ENCODE measurements at places on chromosomes 7 and 10.

DNA sequence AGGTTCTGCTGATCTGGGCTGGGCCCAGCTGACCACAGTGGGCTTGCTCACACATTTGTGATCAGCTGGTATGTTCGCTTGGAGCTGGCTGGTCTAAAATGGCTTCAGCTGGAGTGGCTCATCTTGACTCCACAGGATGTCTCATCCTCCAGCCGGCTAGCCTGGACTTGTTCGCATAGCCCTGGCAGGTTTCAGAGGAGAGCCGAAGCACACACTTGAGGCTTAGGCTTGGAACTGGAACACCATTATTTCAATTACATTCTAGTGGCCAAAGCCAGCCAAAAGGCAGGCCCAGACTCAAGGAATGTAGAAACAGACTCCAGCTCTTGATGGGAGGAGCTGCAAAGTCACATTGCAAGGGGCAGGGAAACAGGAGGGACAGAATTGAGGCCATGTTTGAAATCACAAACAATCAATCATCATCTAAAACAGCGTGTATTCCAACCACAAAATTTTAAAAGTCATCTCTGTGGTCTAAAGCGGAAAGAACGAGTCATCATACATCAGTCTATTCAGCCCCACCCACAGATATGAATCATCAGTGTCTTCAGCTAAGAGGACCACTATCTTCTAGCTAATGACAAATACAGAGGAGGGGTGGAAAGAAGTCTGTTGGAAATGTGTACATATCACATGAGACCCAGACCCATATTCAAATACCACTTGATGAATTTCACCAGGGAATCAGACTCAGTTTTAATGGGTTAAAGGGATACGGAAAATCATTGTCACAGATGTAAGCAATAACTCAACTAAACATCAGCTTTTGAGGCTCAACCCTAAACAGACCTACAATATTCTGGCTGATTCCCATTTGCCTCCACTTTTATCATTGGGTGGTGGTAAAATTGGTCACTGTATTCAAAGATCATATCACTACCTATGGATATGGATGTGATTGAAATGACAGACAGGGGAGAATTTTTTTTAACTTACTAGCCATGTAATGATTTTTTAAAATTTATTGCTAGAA, 139.0 kb upstream of the MKLN1 start:
- DNase-seq, result peak; percentile 99

DNA sequence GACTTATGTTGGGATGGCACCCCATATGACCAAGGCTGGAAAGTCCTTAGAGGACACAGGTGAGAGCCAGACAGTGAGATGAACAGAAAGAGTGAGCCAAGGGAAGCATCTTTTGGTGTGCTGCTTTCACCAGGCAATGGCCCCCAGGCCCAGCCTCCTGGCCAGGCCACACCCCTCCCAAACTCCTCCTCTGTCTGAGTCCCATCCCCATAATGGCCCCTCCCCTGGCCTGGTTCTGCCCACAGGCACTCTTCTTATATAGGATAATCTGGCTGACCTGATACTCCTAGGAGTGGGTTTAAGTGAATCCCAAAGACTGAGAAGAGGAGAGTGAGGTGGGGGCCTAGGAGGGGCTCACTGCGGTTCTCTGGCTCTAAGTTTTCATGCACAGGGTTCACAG, 252.5 kb downstream of the RPS24 start:
- no peak for DNase-seq

GRCh38 chr10:75742355-75742754, 310.9 kb downstream of the LRMDA start:
- DNase-seq, result no peak

DNA sequence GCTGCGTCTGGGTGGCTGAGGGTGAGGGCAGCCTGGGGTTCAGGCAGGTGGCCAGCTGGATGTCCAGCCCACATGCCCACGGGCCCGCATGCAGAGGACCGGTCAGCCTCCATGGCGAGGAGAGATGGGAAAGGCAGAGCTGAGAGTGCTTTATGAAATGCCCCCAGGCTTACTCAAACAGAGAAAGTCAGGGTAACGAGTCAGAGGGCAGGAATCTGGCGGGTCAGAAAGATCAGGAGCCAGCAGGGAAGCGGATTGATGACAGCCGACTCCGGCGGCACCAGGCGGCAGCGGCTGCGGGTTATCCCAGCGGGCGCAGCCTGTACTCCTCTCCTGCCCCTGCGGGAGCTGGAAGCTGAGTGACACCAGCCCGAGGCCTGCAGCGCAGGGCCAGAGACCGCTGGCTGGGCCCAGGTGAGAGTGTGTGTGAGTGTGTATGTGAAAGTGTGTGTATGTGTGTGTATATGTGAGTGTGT, 13.4 kb downstream of the SLC13A4 start:
- DNase-seq, result peak; percentile 64

- no peak for DNase-seq
These were observed 35.4 kb downstream of the TET1 start for GRCh38 chr10:68595513-68595912.

DNA sequence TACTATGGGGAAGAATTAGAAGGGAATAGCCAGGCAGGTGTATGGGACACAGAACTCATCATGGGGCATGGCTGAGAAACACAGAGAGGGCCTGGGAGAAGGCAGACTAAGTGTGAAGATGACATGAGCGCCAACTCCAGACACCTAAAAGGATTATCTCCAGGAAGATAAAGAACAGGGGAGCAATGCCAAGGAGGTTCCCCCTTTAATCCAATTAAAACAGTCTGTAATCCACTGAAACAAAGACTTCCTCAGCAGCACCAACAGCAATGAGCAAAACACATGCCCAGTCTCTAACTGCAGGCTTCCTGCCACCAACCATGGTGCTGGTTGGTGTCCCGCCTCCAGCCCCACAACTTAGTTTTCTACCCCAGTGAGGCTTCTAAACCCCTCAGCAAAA, 108.9 kb downstream of the GRID1 start:
- DNase-seq, result no peak

DNA sequence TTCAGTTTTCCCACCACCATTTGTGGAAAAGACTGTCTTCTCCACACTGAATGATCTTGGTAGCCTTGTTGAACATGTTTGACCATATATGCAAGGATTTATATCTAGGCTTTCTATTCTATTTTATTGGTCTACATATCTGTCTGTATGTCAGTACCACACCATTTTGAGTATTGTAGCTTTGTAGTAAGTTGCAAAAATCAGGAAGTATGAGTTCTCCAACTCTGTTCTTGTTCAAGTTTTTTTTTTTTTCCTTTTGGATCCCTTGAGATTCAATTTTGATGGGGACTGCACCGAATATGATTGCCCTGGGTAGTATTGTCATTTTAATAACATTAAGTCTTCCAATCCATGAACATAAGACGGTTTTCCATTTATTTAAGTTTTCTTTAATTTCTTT, 176.8 kb downstream of the DNAJC1 start:
- no peak for DNase-seq

GRCh38 chr10:45657033-45657926, 15.3 kb downstream of the ZFAND4 start:
- no peak for DNase-seq

DNA sequence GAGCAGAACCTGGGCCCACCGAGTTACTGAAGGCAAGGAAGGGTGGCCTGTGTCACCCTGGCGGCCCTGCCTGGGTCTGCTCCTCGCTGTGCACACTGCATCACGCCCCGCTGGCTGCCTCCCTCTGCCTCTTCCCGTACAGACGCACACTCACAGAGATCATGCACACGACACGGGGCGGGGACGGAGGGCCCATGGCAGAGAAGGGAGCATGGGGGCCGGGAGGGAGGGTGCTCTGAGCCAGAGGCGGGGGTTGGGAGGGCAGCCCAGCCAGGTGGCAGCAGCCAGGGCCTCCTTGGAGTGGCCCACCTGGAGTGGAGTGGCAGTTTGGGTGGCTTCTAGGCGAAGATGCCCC, 16.6 kb downstream of the BUD23 start:
- DNase-seq, result no peak

GRCh38 chr7:31991846-31992245, 78.4 kb downstream of the PDE1C start:
- DNase-seq, result no peak

DNA sequence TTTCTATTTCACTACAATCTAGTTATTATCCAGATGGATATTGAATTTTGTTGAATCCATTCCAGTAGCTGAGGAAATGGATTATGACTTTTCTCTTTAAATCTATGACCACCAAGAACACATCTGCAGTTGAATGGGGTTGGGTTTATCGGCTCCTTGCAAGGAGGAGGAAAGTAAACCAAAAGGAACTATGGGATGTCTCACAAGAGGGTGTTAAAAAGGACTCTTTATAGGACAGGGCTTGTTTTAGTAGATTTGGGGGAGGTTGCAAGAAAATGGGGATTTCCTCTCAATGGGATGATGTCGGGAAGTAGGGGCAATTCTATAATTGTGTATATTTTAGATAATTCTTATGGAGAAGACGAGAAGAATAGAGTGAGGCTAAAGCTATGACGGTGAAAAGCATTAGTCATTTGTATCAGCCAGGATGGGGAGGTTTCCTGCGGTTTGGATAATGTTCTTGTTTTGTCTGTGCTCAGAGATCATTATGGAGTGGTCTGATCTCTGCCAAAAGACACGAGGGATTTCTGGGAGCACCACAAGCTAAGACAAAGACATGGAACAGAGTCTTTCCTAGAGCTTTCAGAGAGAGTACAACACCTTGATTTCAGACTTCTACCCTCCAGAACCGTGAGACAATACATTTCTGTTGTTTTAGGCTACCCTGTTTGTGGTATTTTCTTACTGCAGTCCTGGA, 5.3 kb upstream of the LRRC61 start:
- DNase-seq, result peak; percentile 91

- DNase-seq, result no peak
These were observed 8.4 kb downstream of the PRF1 start for GRCh38 chr10:70594161-70594560.

DNA sequence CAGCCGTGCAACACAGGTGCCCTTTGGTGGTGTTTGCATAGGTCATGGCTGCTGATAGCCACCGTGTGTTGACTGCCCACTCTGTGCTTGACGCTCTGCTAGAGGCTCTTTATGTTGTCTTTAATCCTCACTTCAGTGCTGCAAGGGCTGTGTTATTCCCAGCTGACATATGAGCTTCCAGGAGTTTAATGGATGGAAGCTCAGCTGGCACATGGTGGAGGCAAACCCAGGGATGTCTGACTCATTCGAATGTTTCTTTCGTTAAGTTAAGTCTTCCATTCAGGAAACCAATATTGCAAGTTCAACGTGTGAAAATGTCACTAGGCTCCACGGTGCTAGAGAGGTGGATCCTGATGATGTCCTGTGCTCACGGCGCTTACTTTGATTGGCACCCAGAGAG, 378.4 kb downstream of the DPP6 start:
- no peak for DNase-seq

- peak; percentile 33 for DNase-seq
These were observed 25.7 kb downstream of the NDUFB2 start for GRCh38 chr7:140722254-140722653.

GRCh38 chr10:87761892-87762291, 56.1 kb downstream of the ATAD1 start:
- peak; percentile 64 for DNase-seq

GRCh38 chr7:93836116-93836515, 54.4 kb downstream of the TFPI2 start:
- DNase-seq, result no peak

- DNase-seq, result no peak
These were observed 128.7 kb downstream of the ITGB8 start for GRCh38 chr7:20459419-20459818.

DNA sequence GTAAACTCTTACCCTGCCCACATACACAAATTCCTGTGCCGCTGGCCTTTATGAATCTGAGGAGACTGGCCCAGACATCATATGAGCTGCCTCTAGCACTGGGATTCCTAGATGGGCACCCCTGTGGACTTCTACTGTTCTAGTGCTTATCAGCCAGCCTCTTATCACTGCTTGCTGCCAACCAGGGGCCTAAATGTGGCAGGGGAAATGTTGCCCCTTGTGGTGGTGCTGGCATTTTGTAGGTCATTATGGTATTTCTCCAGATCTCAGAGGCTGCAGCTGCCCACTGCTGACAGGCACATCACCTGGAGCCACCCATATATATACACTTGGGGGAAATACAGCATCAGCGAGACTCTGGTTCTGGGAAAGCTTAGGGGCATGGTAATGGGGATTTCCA, 5.4 kb downstream of the SFR1 start:
- DNase-seq, result no peak

DNA sequence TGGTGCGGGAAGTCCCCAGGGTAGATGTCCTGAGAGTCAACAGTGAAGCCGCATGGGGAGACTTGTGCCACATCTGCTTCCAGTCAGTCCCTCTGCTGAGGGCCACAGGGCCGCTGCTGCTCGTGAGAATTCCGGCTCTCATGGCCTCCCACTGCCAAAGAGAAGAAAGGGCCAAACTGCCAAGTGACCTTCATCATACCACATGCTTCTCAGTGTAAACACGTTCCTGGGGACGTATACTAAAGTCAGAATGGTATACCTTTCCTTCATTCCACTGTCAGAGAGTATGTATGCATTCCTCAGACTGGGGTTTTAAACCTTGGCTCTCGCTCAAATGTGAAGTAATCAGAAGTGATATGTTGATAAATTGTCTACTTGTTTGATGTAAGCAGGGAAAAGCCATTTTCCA, 52.8 kb upstream of the SEC61G start:
- DNase-seq, result no peak

- DNase-seq, result no peak
These were observed 541 bp downstream of the ELMO1 start for GRCh38 chr7:37448011-37448635.

- DNase-seq, result no peak
These were observed 380.3 kb upstream of the ADARB2 start for GRCh38 chr10:2117641-2118040.

DNA sequence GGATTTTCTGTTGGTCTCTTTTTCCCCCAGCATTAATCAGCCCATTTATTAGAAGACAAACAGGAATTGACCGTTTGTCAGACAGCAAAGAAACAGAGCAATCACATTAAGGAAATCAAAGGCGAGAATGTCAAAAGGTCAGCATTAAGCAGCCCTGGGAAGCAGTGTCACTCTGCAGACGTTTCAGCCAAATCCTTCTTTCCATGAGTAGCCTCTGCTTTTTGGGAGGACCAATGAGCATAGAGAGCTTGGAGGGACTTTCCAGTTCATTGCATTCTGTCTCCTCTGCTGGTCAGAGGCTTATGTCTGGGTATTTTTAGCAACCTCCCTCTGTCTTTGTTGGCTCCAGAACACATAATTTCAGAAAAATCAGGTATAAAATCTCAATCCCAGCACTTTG, 481.4 kb downstream of the GALNT17 start:
- no peak for DNase-seq

DNA sequence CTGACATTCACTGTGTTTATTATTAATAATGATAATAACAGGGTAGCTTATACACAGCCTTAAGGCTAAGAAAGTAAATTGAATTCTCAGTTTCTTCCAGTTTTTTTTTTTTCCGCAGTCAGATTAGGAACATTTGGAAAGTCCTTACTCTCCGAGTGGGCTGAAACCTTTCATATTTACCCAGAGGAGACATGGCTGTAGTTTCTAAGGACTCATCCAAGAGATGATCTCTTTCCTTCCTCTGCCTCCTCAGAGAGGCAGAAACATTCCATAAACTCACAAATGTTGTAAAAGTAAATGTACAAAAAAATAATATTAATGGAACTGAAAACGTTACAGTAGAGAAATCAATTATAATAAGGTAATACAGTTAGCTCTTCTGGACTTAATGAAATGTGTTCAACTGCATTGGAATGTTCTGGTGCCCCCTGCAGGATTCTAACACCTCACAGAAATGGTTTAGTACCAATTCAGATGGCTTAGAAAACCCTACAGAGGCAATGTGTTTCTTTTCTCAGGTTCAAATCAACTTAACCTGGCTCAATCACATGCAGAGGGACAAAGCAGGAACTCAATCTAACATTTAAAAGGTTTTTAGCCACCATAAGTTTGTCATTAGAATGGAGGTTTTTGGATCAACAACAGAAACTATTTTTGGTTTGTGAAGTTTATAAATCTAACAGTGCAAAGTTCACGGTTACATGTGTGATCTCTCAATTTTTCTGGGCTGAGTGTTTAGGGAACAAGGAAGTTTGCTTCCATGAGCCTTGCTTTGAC, 71.7 kb downstream of the ICA1 start:
- peak; percentile 37 for DNase-seq

Data from RCC 7860 (cell line).